Right forelimb (tissue), 1 donor: ENCODE measurements at places on chromosomes 2 and 18.
A peak's percentile ranks its signal among the peaks of the same experiment; 100 is the strongest.

DNA sequence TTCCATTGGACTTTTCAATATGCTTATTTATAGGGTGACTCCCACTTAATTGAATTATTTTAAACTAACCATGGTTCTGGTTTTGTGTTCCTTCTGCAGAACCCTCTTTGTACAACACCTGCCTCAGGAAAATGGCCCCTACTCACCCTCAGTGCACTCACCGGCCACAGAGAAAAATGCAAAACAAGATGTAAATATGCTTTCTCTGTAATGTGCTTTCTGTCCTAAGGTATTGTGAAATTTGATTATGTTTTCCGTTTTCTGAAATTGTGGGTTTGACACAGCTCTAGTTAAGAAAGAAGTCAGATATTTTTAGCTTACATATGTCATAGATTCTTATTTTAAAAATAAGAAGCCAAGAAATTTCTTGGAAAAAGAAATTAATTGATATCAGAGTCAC, 357.7 kb upstream of the SMIM21 start:
- DNase-seq = no peak

DNA sequence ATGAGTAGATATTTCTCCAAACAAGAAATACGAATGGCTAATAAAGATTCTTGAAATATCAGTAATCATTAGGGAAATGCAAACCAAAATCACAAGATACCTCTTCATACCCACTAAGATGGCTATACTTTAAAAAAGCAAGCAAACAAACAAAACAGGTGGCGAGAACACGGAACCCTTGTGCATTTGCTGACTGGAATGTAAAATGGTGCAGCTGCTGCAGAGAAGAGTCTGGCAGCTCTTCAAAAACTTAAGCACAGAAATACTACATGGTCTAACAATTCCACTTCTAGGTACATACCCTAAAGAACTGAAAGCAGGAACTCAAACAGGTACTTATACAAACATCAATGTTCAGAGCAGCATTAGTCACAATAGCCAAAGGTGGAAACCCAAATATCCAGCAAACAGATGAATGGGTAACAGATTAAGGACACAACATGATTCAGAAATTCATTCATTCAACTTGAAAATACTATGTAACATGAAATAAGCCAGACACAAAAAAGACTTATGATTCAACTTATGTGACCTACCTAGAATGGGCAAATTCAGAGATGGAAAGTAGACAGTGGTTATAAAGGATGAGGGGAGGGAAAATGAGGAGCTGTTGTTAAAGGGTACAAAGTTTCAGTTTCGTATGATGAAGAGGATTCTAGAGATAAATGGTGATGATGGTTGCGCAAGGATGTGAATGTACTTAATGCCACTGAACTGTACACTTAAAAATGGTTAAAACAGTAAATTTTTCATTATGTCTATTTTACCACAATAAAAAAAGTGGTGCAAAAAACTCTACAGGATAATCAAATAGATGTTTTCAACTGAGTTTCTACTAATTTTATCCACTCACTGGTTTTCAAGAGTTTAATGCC, 26.9 kb upstream of the GPR75 start:
- no peak for DNase-seq

GRCh38 chr2:162840598-162841246, 2.2 kb upstream of the KCNH7 start:
- peak; percentile 78 for DNase-seq

GRCh38 chr2:208040199-208041171, 15.2 kb upstream of the PLEKHM3 start:
- DNase-seq = peak; percentile 53

DNA sequence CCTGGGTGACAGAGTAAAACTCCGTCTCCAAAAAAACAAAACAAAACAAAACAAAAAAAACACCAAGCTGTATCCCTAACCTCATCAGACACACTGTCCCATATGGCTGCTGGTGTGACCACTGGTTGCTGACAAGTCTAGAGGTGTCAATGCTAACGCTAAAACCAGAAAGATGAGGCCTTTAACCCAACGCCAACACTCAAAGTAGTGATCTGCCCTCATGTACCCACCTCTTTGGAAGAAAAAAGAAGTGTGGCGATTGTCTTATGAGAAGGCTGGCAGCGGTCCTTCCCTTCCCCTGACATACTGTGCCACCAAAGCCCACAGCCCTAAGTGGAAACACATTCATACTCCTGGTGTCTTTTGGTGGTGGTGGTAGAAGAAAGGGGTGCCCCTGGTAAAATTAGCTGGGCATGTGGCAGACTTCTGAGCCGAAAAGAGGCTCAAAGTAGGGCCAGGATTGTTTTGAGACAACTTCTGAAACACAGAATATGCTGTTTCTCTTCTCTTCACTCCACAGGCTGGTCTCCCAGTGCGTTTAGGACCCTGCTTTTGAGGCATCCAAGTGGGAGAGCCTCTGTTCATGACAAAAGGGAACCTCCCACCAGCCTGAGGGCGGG, 9.8 kb downstream of the SERTAD2 start:
- no peak for DNase-seq

GRCh38 chr2:140154706-140155105, 1374.5 kb upstream of the NXPH2 start:
- DNase-seq = no peak

- DNase-seq = no peak
Observed at GRCh38 chr2:42196403-42197267, 27.5 kb downstream of the EML4 start.
